ENCODE measurements at places on chromosomes 5 and 9.

DNA sequence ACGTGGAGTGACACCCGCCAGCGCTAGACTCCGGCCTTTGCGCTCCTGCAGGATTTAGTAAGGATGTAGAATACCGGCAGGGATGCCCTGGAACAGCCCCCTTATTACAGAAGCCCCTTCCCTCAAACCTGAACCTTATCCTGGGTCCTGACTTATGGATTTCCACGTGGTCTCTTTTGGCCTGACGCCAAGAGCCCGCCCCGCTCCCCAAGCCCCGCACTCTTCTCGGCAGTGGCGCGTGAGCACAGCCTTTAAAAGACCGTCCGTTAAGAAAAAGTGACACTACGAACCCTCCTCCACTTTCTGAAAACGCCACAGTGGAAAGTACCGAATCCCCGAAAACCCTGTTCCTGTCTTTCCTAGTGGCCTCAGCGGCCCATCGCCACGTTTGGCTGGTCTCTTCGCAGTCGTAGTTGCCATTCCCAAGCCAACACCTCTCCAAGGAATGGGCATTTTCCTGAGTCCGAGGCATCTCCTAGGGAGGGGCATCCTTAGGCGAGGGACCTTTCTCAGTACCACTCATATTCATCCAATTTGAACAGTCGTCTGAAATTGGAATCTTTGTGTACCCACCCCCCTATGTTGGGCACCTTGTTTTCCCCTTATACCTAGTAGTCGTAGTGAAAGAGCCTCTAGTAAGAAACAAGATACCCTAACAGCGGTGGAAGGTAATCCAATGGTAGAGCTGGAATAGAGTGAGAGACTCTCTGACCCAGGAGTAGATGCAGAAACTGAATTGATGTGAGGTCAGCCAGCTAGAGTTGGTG lies 732 bp upstream of the MCIDAS start:
- no peak for DNase-seq

DNA sequence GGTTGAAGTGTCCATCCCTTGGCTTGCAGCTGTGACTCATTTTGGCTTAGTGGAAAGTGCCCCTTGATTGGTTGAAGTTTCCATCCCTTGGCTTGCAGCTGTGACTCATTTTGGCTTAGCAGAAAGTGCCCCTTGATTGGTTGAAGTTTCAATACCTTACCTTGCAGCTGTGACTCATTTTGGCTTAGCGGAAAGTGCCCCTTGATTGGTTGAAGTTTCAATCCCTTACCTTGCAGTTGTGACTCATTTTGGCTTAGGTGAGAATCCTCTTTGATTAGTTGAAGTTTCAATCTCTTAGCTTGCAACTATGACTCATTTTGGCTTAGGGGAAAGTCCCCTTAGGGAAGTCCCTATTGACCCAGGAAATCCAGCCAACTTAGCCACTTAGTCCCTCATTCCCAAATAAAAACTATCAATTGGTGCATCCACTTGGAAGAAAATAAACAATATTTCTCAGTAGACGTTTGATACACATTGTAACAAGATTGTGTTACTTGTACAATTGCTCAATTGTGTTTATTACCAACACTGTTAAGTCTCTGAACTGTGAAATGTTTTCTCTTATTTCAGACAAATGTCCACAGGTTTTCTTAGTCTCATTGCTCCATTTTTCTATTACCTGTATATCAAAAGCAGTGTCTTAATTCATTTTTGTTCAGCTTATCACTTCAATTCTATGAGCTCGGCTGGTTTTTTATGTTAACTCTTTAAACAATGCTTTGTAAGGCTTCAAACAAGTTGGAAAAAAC lies 2308.8 kb upstream of the ACO1 start:
- DNase-seq = no peak

- no peak for DNase-seq
These were observed 312.0 kb upstream of the MSX2 start for GRCh38 chr5:174412374-174412773.

DNA sequence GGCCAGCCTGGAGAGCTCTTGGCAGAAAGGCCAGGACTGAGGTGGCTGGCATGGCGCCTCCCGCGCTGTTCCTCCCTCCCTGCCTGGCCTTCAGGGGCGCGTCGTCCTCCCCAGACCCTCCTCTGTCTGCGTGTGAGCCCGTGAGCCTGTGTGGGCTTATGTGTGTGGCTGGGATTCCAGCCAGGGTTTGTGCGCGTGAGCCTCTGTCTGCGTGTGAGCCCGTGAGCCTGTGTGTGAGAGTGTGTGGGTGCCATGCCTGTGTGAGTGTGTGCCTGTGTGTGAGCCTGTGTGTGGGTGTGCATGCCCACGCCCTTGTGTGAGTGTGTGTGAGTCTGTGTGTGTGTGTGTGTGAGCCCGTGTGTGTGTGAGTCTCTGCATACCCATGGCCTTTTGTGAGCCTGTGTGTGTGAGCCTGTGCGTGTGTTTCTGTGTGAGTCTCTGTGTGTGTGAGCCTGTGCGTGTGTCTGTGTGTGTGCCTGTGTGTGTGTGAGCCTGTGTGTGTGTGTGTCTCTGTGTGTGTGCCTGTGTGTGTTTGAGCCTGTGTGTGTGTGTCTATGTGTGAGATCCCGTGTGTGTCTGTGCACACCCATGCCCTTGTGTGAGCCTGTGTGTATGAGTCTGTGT lies 13.0 kb downstream of the RXRA start:
- no peak for DNase-seq

DNA sequence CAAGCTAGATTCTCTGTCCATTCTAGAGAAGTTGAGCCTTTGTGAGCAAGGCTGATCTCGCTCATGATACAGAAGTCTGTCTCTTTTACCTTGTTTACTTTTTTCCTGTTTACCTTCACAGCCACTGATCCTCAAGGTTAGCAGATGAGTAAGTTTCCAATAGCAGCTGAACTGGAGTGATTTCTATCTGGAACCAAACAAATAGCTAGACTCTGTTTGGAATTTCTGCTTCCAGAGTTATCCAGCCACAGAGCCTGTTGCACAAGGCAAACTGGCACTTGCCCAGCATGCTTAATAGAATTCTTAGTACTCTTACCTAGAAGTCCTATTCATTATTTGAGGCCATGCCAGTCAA lies 12.8 kb upstream of the PANK3 start:
- no peak for DNase-seq

DNA sequence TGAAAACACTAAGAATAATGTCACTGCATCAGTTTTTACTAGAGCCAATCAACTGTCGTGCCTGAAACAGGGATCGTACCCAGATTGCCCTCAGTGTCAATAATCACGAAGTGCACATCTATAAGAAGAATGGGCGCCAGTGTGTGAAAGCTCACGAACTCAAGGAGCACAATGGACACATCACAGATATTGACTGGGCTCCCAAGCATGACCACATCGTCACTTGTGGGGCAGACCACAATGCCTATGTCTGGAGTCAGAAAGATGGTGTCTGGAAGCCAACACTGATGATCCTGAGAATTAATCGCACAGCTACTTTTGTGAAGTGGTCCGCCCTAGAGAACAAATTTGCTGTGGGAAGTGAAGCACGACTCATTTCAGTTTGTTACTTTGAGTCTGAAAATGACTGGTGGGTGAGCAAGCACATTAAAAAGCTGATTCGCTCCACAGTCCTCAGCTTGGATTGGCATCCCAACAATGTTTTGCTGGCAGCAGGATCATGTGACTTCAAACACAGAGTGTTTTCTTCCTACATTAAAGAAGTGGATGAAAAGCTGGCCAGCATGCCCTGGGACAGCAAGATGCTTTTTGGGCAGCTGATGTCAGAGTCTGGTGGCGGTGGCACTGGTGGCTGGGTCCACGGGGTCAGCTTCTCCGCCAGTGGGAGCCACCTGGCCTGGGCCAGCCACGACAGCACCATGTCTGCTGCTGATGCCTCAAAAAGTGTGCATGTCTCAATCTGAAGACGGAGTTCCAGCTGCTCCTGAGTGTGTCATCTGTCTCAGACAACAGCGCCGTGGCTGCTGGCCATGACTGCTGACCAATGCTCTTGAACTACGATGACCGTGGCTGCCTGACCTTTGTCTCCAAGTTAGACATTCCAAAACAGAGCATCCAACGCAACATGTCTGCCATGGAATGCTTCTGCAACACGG lies 32.2 kb downstream of the NSA2 start:
- DNase-seq = no peak

- DNase-seq = no peak
These were observed 48.6 kb upstream of the TNFAIP8 start for GRCh38 chr5:119307170-119307569.

DNA sequence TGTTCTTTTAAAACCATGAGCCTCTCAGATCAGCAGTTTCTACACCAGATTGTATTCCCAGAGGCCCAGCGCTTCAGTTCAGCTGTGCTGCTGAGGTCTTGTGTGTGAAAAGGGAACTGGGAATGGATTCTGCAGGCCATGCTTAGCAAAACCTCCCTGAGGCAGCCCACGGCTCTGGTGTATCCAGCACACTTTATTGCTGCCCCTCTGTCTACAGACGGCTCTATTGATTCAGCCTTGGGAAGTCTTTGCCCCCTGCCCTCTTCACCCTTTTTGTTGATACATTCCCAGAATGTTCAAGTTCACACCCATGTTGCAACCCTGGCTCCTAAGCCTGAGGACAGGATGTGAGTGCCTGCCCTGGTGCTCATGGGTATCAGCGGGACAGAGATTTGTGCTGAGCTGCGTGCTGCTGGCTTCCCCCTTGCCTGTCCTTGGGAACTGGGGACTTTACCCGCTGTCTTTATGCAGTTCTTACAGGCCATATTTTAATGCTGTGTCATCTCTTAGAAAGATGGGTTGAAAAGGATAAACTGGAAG lies 37.3 kb downstream of the ARHGAP26 start:
- DNase-seq = no peak

DNA sequence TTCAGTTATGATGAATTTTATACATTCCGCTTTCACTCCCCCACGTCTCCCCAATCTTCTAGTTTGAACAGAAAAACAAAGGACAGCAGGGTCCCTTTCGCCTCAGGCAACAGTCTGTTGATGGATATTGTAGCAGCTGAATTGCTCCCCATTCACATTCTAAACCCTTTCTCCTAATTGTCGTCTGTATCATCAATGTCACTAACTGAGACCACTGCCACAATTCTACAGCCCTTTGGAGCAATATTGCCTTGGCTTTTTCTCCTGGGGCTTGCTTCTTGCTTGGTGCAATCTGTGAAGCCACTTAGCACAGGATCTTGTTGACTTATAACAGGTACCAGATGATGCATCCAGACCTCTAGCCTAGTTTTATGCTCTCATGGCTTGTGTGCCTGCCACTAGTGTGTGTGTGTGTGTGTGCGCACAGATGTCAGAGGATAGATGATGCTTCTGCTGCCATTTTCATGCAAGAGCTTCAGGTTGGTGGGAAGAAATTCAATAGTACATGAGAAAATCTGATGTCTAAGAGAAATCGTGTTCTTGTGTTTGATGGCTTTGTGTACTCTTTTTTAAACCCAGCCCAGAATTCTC lies 195.2 kb upstream of the ISL1 start:
- DNase-seq = no peak

DNA sequence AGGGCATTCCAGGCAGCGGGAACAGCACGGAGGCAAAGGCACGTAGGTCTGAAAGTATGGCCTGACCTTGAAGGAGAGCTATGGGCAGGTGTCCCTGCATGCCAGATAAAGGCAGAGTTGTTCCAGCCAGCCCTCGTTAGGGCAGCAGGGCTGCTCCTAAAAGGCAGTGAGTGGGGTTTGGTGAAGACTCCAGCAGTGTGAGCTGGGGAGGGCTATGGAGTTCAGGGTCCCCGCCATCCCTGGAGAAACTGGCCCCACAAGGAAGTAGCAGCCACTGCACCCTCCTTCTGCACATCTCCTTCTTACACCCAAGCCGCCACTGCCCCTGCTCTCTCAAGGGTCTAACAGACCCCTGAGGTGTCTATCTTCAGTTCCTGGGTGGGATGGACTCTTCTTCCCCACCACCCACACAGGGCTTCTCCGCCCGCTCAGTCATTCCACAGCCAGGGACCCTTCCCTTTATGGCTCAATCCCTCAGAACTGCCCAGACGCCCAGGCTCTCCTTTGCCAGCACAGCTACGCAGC lies 1.4 kb downstream of the AKNA start:
- DNase-seq = no peak

- no peak for DNase-seq
These were observed 127.8 kb upstream of the MVB12B start for GRCh38 chr9:126198854-126199253.

GRCh38 chr5:68415177-68416085 lies 199.9 kb downstream of the PIK3R1 start:
- no peak for DNase-seq

- no peak for DNase-seq
These were observed 460.4 kb upstream of the RORB start for GRCh38 chr9:74036549-74037231.

DNA sequence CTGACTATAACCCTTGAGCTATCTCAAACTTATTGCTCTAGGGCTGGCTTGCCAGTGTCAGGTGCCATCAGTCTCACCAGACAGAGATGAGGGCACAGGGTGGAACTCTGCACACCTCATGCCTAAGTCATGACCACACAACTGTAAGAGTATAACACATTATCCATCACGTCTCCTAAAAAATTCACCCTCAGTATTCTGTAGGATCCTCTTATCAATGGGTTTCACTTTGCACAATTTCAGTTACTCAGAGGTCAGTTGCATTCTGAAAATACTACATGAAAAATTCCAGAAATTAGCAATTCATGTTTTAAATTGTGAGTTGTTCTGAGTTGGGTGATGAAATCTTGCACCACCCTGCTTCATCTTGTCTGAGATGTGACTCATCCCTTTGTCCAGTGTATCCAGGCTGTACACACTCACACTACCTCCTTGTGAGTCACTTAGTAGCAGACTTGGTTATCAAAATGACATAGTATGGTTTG lies 690.9 kb upstream of the CDH18 start:
- DNase-seq = no peak

DNA sequence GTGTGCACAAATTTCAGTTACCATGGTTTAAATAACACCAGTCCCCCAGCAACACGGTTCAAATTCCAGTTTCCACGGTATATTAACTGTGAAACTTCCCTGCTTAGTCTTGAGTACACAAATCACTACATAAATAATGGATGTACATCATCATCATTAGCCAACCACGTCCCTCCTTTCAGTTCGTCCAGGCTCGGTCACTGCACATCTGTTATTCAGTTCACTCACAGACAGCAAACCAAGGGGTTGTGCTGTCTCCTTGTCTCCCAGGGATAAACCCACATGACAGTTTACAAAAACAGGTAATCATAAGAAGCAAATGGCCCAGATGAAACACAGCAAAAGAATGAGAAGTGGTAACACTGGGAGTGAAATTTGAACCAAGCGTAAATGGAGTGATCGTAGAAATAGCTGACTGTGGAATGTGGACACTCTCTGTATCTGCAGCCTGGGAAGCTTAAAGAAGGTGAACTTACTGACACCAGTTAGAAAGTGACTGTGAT lies 61.0 kb upstream of the RAD23B start:
- no peak for DNase-seq

DNA sequence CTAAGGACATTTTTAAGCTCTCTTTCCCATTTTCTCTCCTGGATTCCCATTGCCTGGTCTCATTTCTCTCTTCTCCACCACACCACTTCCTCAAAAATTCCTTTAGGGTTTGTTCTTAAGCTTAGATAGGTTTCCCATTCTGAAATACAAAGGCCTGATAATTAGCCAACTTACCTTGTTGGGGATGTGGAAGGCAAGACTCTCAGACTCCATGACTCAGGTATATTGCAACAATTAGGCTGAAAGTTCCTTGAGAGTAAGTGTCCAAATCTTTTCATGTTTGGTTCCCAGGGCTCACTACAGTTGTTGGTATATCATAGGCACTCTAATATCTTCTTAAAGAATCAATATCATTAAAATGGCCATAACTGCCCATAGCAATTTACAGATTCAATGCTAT lies 43.6 kb downstream of the FXN start:
- no peak for DNase-seq
